Breast epithelium (tissue), 4 donors: ENCODE measurements at places on chromosomes 4 and X.

DNA sequence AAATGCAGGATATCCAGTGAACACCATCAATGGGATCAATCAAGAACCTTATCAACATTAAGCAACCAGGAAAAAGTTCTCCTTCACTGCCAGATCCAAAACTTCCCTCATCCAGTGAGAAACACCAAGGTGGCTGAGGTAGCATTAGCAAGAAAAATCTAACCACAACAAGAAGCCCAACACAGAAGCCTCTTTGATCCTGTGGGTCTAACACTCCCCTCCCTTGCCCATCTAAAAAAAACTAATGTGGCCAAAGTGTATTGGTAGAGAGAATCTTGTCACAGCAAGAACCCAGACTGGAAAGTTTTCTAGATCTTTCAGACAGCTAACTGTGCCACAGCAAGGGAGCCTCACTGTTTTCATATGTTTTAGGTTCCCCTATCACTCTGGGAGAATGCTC is 558.0 kb downstream of the STPG2 start:
- no peaks in the 10 kb centered on the region for H3K36me3 ChIP-seq
- DNase-seq, result no peak
- no peak overlapping the region for H3K27ac ChIP-seq
- H3K4me3 ChIP-seq, result no peak overlapping the region
- no peaks in the 10 kb centered on the region for H3K27me3 ChIP-seq
- no peaks in the 10 kb centered on the region for H3K4me1 ChIP-seq

GRCh38 chr4:77348815-77349214 is 191.8 kb downstream of the CCNG2 start:
- no peak for DNase-seq
- H3K27me3 ChIP-seq, result no peaks in the 10 kb centered on the region
- no peaks in the 10 kb centered on the region for H3K36me3 ChIP-seq
- no peaks in the 10 kb centered on the region for H3K4me1 ChIP-seq
- no peak overlapping the region for H3K4me3 ChIP-seq

DNA sequence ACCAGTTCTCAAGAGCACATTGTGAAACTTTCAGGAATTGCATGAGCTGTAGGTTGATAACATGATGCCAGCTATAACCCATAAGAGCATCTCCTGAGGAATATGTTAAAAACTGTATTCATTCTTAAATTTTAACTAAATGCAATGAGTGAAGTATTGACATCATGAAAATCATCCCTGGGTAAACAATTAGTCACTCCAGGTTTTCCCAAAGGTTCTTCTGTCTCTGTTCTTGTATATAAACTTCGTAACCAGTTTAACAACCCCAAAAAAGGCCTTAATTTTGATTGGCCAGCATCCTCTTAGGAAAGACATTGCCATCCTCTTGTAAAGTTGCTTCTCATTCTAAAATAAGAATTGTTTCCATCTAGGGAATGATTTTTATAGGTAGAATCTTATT is 80.4 kb downstream of the TET2 start:
- no peak for DNase-seq
- no peaks in the 10 kb centered on the region for H3K36me3 ChIP-seq
- H3K4me1 ChIP-seq, result no peaks in the 10 kb centered on the region
- no peak overlapping the region for H3K27ac ChIP-seq
- H3K27me3 ChIP-seq, result no peaks in the 10 kb centered on the region
- no peak overlapping the region for H3K4me3 ChIP-seq

DNA sequence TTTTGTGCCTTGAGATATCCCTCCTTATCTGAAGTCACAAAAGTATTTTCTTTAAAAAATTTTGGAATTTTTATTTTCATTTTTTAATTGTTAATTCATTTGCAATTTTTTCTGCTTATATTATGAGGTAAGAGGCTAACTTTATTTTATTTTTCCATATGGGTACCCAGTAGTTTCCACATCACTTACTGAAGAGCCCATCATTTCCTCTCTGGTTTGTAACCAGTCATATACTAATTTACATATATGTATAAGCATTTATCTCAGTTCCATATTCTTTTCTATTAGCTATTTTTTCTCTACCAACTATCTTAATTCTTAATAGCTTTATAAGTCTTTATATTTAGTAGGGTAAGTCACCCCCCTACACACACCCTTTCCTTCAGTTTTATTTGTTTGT is 27.0 kb downstream of the MGARP start:
- DNase-seq, result no peak
- no peak overlapping the region for H3K4me3 ChIP-seq
- no peaks in the 10 kb centered on the region for H3K27me3 ChIP-seq

DNA sequence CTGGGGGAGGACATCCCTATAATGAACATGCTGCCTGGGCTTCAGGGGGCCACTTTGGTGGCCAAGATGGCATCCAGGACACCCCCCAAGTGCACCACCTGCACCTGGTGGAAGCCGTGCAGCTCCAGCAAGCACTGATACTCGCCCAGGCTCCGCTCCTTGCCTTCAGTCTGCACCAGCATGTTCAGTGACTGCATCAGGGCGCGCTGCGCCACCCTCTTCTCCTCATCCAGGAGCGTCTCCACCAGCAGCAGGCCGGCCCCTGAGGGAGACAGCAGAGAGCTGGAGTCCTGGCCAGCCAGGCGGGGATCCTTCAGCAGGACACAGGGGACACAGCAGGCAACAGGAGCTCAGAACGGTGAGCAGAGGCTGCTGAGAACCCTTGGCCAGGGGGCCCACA is 11.3 kb upstream of the SLC25A6 start:
- H3K27me3 ChIP-seq, result no peaks in the 10 kb centered on the region
- H3K4me1 ChIP-seq, result no peaks in the 10 kb centered on the region
- no peak for DNase-seq
- peaks cover 4% of the 10 kb centered on the region for H3K36me3 ChIP-seq

DNA sequence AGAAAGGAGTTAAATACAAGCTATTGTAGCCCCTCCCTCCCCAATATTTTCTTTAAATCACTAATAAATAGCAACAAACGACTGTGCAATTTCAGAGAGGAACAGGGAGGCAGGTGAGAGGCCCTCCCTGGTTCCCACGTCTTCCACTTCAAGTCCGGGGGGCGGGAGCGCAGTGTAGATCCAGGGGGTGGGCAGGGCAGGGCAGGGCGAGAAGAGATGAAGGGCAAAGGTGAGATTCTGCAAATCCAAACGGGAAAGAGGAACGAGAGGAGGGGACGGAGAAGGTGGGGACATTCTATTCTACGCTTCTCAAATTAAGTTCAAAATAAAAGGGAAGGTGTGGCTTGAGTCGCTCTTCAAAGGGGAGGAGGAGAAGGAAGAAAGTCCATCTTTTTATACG is 6.8 kb downstream of the NKX6-1 start:
- no peaks in the 10 kb centered on the region for H3K4me1 ChIP-seq
- peaks cover 75% of the 10 kb centered on the region for H3K27me3 ChIP-seq
- no peaks in the 10 kb centered on the region for H3K36me3 ChIP-seq
- no peak overlapping the region for H3K27ac ChIP-seq
- no peak overlapping the region for H3K4me3 ChIP-seq
